Activated CD4-positive, alpha-beta T cell treated with anti-CD3 and anti-CD28 coated beads, Interleukin-2, amount 50 U/mL, for 24 hours (primary cell): ENCODE measurements at places on chromosomes 3 and 15.
A peak's percentile ranks its signal among the peaks of the same experiment; 100 is the strongest.

DNA sequence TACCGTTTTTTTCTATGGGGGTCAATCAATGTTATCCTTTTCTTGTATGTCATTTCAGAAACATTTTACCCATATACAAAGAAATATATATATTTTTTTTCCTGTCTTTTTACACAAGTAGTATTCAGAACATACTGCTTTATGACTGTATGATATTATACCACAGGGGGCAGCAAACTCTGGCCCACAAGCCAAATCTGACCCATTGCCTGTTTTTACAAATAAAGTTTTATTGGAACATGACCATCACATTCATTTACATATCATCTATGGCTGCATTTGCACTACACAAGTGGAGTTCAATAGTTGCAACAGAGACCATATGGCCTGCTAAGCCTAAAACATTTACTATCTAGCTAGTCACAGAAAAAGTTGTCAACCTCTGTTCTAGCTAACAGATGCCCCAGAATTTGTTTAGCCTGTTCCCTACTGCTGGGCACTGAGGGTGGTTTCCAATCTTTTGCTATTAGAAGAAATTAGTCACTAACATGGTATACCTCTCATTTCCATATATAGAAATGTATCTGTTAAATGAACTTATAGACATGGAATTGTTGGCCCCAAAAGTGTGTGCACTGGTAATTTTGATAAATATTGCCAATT lies 57.7 kb downstream of the BFSP2 start:
- DNase-seq: no peak

GRCh38 chr15:64746921-64747320 lies 28.5 kb downstream of the RBPMS2 start:
- DNase-seq: no peak

DNA sequence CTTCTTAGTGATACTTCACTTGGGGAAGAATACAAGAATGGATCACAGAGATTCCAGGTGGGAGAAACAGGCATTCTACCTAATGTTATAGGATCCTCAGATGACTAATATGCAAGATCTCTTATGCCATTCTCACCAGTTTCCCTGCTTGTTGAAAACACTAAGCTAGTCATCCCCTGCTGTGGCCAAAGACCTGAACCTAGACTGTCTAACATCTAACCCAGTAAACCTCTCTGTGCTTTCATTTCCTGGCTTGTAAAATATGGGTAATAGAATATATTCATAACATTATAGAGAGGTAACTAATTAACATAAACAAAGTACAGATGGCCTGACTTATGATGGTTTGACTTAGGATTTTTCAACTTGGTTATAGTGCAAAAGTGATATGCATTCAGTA lies 776.3 kb downstream of the TUSC7 start:
- no peak for DNase-seq

GRCh38 chr3:3127432-3128010 lies 781 bp downstream of the TRNT1 start:
- DNase-seq: peak; percentile 23

- no peak for DNase-seq
These were observed 36.2 kb upstream of the COL6A6 start for GRCh38 chr3:130480736-130481135.

- no peak for DNase-seq
These were observed 67.0 kb downstream of the TNIK start for GRCh38 chr3:171393032-171393744.

DNA sequence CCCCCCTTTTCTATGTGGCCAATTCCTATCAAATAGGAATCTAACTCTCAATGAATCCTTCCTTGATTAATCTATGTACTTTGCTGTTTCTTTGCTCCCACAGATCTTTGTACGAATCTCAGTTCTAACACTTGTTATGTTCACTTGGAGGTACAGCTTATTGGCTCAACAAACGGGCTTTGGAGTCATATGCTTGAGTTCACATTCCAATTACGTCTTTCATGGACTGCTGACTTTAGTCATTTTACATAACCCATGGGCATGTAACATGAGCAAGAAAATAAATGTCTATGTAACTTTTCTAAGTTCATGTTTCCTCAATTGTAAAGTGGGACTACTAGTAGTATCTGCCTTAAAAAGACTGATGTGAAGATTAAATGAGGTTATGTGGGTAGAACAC lies 123.2 kb upstream of the TBC1D5 start:
- no peak for DNase-seq

- DNase-seq: no peak
These were observed 24.0 kb upstream of the HGD start for GRCh38 chr3:120705884-120706582.

- no peak for DNase-seq
These were observed 33.8 kb downstream of the MFSD1 start for GRCh38 chr3:158835631-158836030.

DNA sequence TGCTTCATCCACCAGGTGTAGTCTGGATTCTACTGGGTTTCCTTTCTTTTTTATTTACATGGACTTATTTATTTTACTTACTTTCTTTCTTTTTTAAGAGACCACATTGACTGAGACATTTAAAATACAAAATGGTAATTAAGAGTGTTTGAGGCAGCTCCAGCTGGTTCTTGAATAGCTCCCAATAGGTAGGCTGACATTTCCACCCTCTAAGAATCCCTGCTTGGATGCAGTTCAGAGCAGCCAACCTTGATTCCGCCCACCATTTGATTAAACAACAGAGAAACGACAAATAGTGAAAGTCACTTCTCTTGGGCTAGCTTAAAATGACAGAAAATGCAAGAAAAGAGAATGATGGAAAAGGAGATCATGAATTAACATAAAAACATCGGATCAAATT lies 270.5 kb downstream of the TUSC7 start:
- DNase-seq: no peak

DNA sequence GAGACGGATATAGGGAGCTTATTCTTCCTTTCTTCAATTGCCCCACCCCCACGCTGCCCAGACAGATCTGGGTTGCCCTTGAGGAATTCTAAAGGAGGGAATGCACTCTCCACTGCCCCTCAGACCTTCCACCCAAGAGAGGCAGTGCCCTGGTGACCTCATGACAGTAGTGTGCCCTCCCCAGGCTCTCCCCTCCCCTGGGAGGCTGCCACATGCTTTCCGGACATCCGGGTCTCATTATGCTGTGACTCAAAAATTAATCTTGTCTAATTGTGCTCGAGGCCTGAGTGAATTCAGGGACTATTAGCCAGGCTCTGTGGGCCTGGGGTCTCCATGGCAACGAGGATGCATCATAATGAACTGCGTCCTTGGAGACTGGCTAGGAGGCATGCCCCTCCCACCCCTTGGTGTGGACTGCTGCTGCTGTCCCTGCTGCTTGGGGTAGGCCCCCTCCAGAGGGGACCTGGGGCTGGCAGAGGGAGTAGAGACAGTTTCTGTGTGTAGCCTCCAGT lies 20.8 kb downstream of the CORO2B start:
- no peak for DNase-seq

- DNase-seq: no peak
These were observed 520.4 kb downstream of the FOXP1 start for GRCh38 chr3:71062952-71063772.

GRCh38 chr15:101178479-101178878 lies 73.4 kb downstream of the CHSY1 start:
- DNase-seq: no peak

DNA sequence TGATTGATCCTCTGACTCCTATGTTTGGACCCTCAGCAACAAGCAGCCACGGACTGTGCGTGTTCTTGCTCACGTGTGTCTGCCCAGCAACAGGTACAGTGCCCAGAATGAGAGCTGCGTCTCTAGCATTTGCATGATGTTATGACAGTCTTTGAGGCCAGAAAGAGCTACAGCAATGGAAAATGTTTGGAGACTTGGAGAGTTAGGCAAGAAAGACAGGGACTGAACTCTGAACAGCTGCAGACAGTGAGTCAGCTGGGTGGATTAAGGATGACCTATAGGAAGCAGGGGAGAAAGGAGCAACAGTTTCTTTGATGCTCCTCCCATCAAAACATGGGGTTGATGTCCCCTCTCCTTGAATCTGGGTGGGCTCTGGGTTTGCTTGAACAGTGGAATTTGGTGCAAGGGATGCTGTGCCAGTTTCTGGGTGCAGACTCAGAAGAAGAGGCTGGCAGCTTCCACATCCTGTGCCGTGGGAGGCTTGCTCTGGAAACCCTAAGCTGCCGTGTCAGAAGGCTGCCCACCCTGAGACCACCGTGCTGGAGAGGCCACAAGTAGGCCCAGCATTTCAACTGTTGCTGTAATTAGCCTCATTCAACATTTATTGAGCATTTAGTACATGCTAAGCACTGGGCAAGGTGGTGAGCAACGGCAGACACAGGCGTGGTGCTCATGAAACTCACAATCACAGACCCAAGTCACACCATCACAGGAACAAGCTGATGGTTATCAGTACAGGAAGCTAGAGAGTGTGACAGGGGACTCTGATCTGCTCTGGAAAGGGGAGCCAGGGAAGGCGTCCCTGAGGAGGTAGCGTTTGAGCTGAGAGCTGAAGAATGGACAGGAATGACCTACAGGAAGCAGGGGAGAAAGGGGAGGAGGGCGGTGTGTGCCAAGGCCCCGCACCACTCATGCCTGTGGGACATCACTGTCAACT lies 21.7 kb downstream of the CCR9 start:
- no peak for DNase-seq

DNA sequence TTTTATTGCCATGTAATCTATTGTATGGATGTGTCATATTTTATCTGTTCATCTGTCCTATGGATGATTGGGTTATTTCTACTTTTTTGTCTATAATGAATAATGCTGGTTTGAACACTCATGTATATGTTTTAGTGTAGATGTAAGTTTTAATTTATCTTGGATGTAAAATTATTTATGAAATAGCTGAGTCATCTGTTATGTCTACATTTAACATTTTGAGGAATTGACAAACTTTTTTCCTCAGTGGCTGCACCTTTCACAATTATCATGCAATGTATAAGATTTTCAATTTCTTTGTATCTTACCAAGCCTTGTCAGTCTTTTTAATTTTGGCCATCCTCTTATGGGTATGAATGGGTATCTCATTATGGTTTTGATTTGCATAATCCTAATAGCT lies 666.4 kb downstream of the DIPK2A start:
- no peak for DNase-seq

DNA sequence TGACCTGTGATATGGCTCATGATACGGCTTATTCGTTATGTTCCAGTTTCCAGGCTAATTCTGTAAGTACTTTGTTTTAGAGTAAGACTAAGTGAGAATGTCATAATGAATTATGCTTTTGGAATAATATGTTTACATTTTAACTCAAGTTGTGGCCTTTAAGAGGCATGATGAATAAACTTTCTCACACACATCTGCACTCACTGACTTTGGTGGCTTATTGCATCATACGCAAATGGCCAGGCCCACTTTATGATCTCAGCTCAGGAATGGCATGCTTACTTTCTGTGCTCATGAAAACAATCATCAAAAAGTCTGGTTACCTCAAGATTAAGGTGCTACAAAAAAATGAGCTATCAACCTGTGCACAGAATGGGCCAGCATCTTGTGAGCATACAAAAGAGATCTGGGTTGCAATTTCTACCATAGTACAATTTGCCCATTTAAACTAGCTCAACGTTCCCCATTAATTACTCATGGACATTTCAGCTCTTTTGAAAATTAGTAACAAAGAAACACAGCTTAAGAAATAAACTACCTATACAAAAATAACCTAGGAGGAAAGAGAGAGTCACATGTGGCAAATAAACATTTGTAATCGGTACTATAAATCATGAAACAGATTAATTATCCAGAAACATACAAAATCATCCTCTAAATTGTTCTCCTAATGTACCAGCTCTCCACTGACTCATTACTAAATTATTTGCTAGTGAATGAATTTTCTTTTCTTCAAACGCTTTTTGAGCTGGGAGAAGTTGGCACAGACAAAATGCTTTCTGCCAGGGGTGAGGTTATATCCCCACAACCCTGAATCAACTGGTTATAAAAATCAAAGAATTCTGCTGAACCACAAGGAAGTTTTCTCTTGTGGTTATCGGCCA lies 439.0 kb upstream of the ADAMTS9 start:
- no peak for DNase-seq

- no peak for DNase-seq
These were observed 329.6 kb upstream of the ADAMTS9 start for GRCh38 chr3:65017359-65017758.

- DNase-seq: no peak
These were observed 226.3 kb upstream of the ARHGEF26 start for GRCh38 chr3:153894857-153895256.

DNA sequence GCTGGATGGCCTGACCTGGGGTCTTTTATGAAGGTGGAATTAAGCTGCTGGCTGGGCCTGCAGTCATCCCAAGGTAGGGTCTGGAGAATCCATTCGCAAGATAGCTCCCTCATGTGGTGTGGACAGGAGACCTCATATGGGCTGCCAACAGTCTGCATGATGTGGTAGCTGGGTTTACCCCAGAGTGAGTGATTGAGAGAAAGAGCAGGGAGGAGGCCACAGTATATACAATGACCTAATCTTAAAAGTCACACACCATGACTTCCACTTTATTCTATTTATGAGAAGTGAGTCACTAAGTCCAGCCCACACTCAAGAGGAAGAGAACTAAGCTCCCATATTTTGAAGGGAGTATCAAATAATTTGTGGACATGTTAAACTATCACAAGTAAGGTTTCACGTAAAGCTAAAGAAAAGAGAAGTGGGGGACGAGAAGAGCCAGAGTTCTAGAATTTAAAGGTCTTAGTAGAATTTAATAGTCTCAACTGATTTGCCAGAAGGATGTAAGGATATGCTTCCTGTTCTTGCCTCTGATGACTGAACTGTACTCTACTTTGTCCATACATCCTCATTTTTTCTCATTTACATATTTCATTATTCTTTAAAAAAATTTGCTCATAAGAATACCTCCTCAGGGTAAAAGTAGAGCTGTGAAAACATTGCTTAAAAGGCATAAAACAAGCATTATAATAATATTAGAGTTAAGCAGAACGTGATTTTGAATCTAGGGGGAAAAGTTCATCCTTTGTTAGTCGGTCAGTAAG lies 184.4 kb downstream of the PEX5L start:
- no peak for DNase-seq

DNA sequence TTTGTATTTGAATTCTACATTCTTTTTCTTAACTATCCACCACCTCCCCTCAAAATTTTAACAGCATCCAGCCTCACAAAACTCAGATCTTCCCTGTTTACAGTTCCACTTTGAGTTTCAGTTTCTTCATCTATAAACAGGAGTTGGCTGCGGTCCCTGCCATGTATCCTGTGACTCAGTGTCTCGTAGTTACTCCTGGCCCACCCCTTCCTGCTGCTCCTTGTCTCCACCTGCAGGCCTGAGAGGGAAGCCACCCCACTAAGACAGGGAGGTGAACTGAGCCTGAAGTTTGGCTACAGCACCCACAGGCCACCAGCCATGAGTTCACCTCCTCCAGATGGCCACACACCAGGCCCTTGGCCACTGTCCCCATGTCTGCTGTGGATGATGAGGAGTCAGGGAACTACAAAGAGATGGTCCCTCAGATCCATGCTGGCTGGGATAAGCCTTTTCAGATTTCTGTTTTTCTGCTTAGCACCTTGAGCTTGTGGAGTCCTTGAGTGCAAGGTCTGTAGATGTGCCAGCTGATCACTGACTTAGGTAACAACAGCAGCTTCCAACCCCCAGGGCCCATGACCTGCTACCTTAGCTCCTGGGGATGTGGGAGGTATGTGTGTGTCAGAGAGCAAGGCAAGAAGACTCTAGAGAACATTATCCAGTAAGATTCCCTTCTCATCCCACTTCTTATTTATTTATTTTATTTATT lies 37.5 kb downstream of the CD86 start:
- peak; percentile 39 for DNase-seq

- DNase-seq: no peak
These were observed 8.8 kb downstream of the NECTIN3 start for GRCh38 chr3:111080413-111080812.
